Foreskin keratinocyte (primary cell): ENCODE measurements at places on chromosomes 13 and 19.

DNA sequence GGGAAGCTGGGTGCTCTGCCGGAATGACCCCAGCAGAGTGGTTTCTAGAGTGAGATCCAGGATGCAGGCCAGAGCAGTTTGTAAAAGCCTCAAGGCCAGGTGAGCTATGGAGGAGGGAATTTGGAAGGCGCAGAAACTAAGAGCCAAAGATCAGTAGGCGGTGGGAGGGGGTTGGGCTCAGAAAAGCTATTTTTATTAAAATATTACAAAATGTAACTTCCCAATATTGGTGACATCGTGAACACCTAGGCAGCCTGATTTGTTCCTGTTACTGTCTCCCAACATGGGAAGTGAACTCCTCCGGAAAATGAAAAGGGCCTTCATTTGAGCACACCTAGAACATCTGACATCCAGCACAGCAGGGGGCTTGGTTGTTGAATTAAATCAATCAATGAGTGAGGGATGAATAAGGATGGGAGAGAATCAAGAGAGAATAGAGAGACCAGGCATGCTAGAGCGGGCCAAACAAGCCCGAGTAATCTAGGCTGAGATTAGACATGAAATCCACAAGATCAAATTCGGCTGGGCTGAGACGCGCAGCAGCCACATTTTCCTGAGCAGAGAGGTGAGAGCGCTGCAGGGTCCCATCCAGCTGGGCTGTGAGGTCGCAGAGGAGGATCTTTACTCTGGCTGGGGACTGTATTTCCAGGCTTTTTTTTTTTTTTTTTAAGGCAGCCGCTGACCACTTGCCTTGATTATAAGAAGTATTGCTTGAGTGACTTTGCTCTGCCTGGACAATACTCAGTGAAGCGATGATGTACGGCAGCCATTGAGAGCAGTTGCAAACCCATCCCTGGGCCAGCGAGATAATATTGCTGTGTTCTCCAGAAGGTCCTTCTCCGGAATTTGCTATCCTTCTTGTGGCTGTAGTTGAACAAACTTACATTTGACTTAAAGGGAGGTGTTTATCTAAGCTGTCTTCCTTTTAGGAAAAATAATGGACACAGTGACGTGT, 178.0 kb upstream of the KL start:
- no peak for DNase-seq

DNA sequence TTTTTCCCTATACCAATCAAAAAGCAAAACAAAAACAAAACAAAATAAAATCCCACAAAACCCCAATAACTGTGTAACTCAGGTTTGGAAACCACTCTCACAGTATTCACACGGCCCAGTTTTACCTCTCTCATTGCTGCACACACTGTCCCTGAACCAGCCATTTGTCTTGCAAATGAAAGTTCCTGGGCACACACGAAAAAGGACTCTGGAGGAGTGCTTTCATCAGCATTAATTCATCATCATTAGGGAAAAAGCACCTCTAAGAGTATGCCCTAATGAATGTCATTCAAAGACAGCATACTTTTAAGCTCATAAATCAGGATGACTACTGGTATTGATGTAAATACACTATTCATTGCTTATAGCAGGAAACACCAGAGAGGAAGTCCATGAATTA, 306.3 kb downstream of the DNAJC15 start:
- no peak for DNase-seq

GRCh38 chr19:50739914-50740426, 16.8 kb downstream of the CLEC11A start:
- no peak for DNase-seq

- no peak for DNase-seq
Measured at GRCh38 chr13:95349267-95349666, 48.0 kb upstream of the ABCC4 start.

GRCh38 chr19:47305309-47305751, 4.3 kb upstream of the C5AR1 start:
- DNase-seq = peak; percentile 16

DNA sequence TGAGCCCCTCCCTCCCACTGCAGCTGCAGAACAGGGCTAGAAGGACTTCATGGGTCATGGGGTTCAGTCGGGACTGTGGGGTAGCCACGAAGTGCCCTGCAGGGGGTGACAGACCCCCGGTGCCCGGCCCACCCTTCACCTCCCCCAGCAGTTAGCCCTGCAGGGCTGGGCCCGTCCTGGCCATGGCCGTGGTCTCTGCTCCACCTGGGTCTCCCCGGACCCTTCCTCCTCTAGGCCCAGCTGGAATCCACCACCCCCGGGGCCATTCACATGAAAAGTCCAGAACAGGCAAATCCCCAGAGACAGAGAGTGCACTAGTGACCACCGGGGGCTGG, 17.3 kb downstream of the MKNK2 start:
- DNase-seq = no peak

GRCh38 chr13:88628882-88629281, 957.7 kb downstream of the SLITRK5 start:
- DNase-seq = no peak

DNA sequence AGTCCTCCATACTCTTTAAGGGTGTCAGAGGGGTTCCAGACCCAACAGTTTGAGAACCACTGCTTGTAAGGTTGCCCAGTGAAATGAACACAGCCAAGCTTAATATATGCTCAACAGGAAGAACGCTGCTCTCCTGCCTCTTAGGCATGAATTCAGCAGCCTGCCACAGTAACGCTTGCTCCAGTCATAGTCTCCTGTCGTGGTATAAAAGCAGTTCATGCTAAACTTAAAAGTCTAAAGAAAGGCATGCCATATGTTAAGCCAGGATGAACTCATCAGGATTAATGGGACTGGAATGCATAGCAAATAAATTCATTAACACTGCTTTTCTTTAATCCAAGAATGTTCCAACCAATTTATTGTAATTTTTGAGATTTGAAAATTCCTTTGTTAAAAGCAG, 38.7 kb downstream of the SLC7A1 start:
- no peak for DNase-seq

- DNase-seq = no peak
Measured at GRCh38 chr13:98892821-98893220, 85.0 kb downstream of the DOCK9 start.

DNA sequence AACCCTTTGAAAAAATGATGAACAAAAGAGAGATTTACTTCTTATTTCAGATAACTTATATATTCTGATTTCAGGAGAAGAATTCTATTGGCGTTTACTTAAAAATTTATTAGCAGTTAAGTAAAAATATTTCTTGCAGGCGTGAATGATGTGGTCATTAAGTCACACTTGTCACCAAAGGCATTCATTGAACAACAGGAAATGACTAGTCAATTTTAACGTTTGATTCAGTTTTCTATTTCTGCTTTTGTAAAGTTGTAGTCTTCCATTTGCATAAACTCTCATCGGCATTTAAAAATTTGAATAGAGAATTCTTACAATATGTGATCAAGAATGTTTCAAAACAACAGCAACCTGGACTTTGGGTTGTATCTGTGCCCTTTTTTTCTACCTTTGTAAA, 83.4 kb downstream of the GPR12 start:
- no peak for DNase-seq

GRCh38 chr19:49333418-49333805, 1.8 kb upstream of the CD37 start:
- no peak for DNase-seq

- DNase-seq = no peak
Measured at GRCh38 chr13:76887076-76887563, 915 bp upstream of the KCTD12 start.

DNA sequence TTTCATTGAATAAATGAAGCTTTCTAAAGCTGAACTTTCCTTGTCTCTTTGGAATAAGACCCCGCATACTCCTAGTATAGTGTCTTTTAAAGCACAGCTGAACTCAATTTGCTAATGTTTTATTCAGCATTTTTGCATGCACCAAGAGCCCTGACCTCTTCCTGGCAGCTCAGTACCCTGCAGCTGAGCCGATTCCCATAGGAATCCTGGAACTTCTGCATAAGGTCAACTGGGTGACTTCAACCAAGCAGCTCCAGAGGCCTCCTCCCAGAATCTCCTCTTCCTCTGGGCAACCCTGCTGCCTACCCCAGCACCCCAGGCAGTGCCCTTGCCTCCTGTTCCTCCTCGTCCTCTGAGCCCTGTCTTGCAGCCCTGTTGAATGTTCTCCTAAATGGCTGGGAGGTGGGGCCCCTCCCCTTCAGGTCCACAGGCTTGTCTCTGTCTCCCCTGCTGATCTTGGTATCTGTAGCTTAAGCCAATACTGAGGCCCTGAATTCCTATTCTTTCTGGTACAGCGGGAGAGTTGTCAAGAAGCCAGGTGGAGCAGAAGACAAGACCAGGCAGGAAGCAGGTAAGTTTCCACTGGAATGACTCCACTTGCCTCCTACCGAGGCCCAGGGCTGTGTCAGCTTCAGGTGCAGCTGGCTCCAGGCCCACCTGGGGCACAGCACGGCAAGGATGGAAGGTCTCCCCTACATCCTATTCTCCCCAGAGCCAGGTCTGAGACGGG, 23.6 kb upstream of the CCDC124 start:
- peak; percentile 65 for DNase-seq

GRCh38 chr13:73702419-73703071, 431.7 kb downstream of the KLF12 start:
- peak; percentile 92 for DNase-seq

- DNase-seq = peak; percentile 44
Measured at GRCh38 chr13:95588721-95589120, 36.2 kb downstream of the CLDN10 start.
